ENCODE measurements at places on chromosomes 11 and 22. TPM values are rescaled to one million over a fixed set of nuclear protein-coding genes. Genes with fewer than 3 reads are reported as not detected.

DNA sequence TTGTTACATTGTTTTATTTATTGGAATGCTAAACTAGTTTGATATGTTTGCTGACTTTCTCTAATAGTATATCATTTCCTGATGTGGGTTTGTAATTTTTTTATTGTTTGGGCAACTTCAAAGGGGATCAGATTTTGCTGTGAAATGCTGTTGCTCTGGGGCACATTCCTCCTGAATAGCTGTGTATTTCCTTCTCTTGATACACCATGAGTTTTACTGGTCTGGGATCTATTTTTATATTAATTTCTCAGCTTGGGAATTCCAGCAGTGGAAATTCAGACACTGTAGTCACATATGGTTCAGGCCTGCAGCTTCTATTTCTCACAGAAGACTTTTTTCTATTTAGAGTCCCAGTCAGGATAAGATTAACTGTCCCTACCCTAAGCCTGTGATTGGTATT is 58.9 kb downstream of the RPUSD4 start:
- DNase-seq = no peak

DNA sequence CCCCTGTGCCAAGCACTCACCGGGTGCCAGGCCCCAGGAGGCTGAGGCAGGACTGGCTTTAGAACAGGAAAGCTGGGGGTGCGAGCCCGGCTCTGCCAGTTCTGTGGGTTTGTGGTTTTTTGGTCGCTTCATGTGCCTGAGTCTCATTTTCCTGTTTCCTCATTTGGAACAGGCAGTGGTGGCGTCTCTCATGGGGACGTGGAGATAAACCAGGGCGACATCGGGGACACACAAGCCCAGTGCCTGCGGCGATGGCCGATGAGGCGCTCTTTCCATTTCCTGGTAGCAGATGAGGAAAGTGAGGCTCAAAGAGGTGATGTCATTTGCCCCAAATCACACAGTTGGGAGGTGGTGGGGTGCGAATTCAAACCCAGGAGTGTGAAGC is 20.8 kb upstream of the CHKA start:
- no peak for DNase-seq

DNA sequence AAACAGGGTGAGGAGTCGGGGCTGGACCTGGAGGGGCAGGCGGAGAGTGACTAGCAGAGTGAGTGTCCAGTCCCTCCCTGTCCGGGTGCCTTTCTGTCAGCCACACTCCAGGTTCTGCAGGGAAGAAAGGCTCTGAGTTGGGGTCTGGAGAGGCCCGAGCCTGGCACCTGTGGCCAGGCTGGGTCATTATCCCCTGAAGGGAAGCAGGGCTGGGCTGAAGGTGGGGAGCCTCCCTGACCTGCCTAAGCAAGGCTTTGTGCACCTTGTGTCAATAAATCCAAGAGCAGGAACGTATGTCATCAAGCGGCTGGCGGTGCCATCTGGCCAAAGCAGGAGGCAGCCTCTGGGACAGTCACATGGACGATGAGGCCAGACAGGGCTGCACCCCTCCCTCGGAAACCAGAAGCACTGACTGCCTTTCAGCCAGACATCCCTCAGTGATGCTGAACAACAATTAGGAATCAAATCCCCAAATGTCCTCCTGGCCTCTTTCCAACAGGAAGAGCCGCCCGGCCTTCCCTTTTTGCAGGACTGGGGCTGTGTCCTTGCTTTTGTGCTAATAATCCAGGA is 73.9 kb upstream of the FGF3 start:
- DNase-seq = no peak

- DNase-seq = no peak
Measured at GRCh38 chr11:100878474-100878873, 191.4 kb downstream of the ARHGAP42 start.

NRGN gene
- polyA plus RNA-seq = 24.4 TPM

TKFC gene
- 44.5 TPM for polyA plus RNA-seq

GRCh38 chr22:45227645-45228400 is 12.9 kb downstream of the KIAA0930 start:
- no peak for DNase-seq

- DNase-seq = no peak
Measured at GRCh38 chr11:131465746-131466145, 95.3 kb downstream of the NTM start.

OR5A1 gene
- polyA plus RNA-seq = not detected

- DNase-seq = no peak
Measured at GRCh38 chr11:13944016-13944415, 18.5 kb upstream of the SPON1 start.

- no peak for DNase-seq
Measured at GRCh38 chr11:114262681-114263512, 33.3 kb upstream of the NNMT start.

- DNase-seq = no peak
Measured at GRCh38 chr11:6530848-6531247, 33.8 kb downstream of the DNHD1 start.

DNA sequence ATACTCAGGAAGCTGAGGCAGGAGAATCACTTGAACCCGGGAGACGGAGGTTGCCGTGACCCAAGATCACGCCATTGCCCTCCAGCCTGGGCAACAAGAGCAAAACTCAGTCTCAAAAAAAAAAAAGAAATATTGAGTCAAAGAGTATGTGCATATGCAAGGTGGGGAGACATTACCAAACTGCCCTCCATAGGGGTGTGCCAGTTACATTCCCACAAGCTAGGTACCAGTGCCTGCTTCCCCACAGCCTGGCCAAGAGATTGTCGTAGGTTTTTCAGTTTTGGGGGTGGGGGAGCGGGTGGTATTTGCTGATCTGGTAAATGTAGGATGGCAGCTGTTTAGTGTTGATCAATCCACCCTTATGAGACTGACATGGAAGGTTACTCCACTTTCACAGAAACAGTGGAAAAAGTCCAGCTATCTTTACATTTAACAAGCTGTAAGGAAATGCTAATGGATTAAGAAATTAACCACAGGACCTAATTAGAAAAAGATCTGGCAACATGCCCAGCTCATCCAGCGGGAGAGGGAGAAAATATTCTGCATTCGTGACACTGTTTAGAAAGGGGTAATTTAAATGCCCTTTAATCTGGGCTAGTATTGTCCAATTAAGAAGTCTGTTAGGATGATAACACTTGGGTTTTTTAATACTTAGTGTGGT is 89.4 kb downstream of the PACS1 start:
- no peak for DNase-seq

- no peak for DNase-seq
Measured at GRCh38 chr11:21564833-21565682, 627.8 kb upstream of the ANO5 start.

DNA sequence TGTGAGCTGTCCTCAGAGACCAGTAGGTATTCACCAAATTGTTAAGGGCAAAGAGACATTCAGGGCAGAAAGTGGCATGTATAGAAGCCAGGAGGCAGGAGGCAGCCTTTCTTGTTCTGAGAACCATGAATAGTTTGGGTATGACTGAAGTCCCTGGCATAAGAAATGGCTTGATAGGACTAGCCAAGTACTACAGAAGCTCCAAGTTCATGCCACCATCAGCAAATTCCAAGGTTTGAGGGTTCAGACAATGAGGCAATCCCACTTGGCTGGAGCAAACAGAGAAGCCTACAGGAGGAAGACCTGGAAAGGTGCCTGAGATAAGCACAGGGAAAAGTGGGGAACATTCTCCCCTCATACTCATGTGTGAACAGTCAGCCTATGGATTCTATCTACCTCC is 25.8 kb downstream of the XRRA1 start:
- DNase-seq = no peak

DNA sequence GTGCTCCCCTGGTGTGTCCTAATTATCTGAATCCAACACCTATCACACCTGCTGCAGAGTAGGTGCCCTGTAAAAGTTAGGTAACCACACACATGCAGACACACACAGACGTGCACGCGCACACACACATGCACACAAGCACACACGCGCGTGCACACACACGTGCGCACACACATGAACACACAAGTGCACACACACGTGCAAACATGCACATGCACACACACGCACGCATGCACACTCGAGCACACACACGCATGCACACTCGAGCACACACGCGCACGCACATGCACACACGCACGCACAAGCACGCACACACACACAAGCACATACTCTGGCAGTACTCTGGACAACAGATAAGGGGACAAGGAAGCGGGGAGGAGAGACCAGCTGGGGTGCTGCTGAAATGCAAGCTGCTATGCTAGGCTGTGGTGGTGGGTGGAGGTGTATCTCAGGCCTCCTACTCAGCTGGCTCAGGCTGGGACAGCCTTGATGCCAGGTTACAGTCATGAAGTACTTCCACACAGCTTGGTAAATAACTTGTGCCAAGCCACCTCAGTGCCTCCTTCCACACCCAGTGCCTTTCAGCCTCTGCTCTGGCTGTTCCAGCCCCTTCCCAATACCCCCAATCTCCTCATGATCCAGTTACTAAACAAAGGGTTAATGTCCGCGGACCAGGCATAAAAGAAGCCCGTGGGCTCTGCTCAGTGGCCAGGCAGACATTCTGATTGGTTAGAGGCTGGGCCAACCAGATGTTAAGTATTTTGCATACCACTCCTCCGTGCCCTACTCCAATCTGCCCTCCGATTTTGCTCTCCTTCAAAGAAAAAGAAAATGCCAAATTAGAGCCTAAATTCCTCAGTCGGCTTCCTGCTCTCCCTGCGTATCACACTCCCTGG is 374.1 kb downstream of the TENM4 start:
- DNase-seq = no peak

PHOX2A gene
- not detected for polyA plus RNA-seq

DNA sequence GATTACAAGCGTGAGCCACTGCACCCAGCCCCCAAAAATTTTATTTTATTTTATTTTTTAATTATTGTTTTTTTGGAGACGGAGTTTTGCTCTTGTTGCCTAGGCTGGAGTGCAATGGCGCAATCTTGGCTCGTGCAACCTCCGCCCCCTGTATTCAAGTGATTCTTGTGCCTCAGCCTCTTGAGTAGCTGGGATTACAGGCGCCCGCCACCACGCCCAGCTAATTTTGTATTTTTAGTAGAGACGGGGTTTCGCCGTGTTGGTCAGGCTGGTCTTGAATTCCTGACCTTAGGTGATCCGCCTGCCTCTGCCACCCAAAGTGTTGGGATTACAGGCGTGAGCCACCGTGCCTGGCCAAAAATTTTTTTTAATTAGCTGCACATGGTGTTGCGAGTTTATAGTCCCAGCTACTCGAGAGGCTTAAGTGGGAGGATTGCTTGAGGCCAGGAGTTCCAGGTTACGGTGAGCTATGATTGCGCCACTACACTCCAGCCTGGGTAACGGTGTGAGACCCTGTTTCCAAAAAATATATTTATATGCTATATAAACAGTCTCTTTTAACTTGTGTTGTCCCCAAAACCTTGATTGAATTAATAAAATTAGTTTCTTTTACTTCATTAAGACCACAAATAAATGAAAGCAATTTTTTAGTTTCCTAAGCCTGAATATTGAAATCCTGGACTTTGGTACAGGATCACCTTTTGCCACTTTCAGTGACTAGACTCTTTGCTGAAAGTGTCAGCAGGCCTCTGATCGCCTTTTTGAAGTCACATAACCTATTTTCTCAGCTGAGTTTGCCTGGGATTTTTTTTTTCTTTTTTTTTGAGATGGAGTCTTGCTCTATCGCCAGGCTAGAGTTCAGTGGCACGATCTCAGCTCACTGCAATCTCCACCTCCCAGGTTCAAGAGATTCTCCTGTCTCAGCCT is 16.2 kb downstream of the ATG13 start:
- DNase-seq = no peak

DNA sequence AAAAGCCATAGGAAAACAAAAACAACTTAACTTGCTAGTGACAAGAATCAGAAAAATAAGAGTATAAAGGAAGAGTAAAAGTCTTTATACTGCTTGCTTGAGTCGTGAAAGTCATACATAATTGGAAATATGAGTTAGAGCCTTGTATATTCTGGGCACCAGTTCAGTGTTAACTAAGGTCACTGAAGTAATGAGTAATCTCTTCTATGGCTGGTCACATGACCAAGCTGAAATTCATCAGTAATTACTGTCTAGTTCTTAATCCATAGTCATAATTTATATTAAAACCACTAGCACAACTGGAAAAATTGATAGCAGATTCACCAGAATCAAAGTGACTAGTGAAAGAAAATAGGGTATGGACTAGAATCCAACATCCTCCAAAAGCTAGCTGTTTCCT is 84.4 kb upstream of the SLC5A12 start:
- DNase-seq = no peak

SCGB1C1 gene
- polyA plus RNA-seq = 1.3 TPM

DNA sequence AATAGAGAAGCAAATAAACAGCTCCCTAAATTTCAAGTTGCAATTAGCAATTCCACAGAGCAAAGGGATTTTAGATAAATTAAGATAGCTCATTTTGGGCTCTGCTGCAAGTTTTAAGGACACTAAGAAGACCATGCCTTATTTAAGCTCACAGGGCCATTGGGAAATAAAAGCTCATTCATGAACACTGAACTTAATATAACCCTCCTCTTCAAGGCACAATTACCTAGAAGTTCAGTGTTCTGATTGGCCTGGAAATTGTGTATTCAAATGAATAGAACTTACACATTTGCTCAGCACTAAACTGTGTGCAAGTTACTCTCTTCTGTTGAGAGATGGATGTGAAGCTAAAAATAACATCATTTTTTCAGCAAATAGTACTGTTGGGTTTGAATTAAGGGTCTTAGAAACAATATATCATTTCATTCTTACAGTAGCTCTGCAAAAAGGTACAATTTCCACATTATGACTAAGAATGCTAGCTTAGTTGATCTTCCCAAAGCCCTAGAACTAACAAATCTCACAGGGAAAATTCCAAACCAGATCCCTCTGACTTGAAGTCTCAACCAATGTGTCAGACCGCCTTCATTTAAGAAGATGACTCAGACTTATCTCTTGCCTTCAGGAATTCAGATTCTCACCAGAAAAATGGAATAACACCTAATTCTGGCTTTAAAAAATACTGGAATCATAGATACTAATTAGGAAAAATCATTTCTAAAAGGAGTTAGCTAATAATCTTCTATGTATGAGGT is 87.4 kb upstream of the LRRC55 start:
- no peak for DNase-seq

- DNase-seq = no peak
Measured at GRCh38 chr22:32672542-32672941, 129.0 kb upstream of the TIMP3 start.

- DNase-seq = no peak
Measured at GRCh38 chr22:21626073-21626734, 3.6 kb downstream of the YDJC start.

RIMBP3B gene
- polyA plus RNA-seq = not detected

- no peak for DNase-seq
Measured at GRCh38 chr22:23834793-23835483, 3.9 kb downstream of the DERL3 start.
